Suprapubic skin (tissue), 4 donors: ENCODE measurements at places on chromosomes 12 and 14.

DNA sequence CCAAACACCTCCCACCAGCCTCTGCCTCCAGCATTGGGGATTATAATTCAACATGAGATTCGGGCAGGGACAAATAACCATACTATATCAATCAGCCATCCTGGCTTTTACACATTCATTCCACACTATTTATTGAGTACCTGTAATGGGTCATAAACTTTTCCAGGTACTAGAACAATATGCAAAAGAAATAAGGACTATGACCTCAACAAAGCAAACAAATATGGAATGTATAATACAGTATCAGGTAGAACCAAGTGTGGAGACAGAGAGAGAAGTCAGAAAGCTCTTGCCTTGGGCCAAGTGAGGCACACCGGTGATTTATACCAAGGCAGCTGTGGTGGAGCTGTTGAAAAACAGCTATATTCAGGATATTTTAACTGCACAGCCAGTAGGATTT, 116.3 kb downstream of the TSPAN8 start:
- H3K27ac ChIP-seq = no peak overlapping the region
- no peaks in the 10 kb centered on the region for H3K36me3 ChIP-seq
- H3K27me3 ChIP-seq = no peaks in the 10 kb centered on the region
- H3K4me3 ChIP-seq = no peak overlapping the region
- DNase-seq = no peak

DNA sequence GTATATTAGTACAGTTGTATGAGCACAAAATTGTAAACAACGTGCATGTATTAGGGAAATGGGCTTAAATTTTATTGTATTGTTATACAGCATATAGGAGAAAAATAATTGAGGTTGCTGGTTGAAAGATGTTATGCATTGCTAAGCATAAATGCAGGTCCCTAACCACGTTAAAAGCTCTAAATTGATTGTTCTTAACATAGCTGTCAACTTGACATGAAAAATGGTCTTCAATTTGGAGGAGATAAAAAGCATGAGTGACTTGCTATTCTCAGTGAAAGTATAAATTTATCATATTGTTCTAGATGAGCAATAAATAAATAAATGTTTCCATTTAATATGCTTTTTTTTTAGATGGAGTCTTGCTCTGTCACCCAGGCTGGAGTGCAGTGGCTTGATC, 506.6 kb upstream of the ATXN7L3B start:
- H3K4me1 ChIP-seq = no peaks in the 10 kb centered on the region
- no peak for DNase-seq
- no peak overlapping the region for H3K4me3 ChIP-seq
- no peak overlapping the region for H3K27ac ChIP-seq
- no peaks in the 10 kb centered on the region for H3K36me3 ChIP-seq

GRCh38 chr14:66284346-66284745, 201.8 kb upstream of the CCDC196 start:
- no peaks in the 10 kb centered on the region for H3K36me3 ChIP-seq
- no peaks in the 10 kb centered on the region for H3K4me1 ChIP-seq
- H3K27me3 ChIP-seq = no peaks in the 10 kb centered on the region
- H3K27ac ChIP-seq = no peak overlapping the region
- H3K4me3 ChIP-seq = no peak overlapping the region

DNA sequence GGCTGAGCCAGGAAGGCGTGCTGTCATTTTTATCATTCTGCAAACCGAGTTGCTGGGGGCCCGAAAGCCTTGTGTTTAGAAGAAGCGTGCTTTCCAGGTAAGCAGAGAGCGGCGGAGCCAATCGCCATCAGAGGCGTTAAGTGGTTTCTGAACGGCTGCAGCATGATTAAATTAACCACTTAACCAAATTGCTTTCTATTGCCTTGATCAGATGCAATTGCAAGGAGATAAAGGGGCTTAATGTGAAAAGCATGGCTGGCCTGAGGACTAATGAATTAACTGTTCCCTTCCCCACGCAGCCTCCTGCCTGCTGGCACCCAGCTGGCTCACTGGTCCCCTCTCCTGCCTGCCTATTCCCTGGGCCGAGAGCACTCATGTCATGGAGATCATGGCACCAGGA, 36.6 kb upstream of the CHGA start:
- H3K27me3 ChIP-seq = peaks cover 18% of the 10 kb centered on the region
- H3K4me1 ChIP-seq = no peaks in the 10 kb centered on the region
- H3K36me3 ChIP-seq = no peaks in the 10 kb centered on the region
- no peak overlapping the region for H3K4me3 ChIP-seq

DNA sequence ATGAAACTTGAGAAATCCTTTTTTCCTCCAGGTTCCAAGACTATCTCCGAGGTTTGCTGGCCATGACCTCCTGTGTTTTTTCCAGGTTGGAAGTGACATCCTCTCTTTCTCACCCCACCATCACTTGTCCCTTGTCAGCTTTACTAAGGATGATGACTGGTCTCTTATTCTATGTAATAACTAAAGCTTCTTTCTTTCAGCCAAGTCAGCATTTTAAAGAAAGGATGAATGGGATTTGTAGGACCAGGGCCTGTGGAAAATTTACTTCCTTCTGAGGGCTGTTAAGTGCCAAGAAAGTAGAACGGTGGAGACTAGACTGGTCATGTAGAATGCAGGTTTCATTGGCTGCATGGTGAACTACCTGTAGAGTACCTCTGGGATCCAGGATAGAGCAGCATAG, 73.6 kb downstream of the FIGNL2 start:
- no peak for DNase-seq
- H3K27me3 ChIP-seq = no peaks in the 10 kb centered on the region
- no peak overlapping the region for H3K27ac ChIP-seq
- no peaks in the 10 kb centered on the region for H3K36me3 ChIP-seq
- H3K4me1 ChIP-seq = no peaks in the 10 kb centered on the region

DNA sequence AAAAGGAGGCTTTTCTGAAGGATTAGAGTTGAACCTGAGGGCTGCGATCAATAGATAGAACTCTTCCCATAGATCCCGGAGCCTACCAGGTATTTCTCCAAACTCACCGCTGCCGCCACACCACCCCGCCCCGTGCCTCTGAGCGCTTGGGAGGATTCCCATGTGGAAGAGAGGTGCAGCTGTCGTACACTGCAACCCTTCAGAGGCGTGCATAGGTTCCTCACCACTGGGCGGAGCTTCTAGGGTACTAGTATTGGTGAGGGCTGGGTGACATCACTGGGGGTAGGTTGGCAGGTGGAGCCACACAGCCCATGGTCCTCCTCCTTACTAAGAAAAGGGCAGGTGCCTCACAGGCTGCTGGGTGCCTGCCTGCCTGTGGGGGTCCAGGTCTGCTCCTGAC, 127.0 kb downstream of the TSPAN9 start:
- DNase-seq = no peak
- peaks cover 3% of the 10 kb centered on the region for H3K27me3 ChIP-seq
- no peak overlapping the region for H3K4me3 ChIP-seq
- peaks cover 58% of the 10 kb centered on the region for H3K4me1 ChIP-seq
- H3K36me3 ChIP-seq = peaks cover 4% of the 10 kb centered on the region

GRCh38 chr14:74949191-74949601, 6.2 kb downstream of the PGF start:
- H3K4me3 ChIP-seq = no peak overlapping the region
- H3K27ac ChIP-seq = no peak overlapping the region
- peaks cover 5% of the 10 kb centered on the region for H3K36me3 ChIP-seq
- DNase-seq = no peak

DNA sequence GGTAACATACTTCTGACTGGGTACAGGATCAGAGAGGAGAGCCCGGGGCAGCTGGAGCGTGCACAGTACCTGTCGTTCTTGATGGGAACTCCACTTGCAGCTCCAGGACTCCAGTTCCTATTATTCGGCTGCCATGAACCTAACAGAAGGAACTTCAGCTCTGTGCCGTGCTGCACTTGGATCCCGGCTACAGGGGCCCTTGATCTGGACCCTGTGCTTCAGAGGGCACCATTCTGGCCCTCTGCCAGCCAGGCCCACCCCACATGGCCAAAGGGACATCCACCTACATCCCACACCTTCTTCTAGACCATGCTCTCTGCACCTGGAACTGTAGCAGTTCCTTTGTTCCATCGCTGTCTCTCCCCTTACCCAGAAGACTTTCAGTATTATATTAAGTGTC, 58.2 kb downstream of the PAX9 start:
- no peaks in the 10 kb centered on the region for H3K27me3 ChIP-seq
- no peaks in the 10 kb centered on the region for H3K4me1 ChIP-seq
- H3K27ac ChIP-seq = no peak overlapping the region
- no peak overlapping the region for H3K4me3 ChIP-seq
- no peaks in the 10 kb centered on the region for H3K36me3 ChIP-seq
- no peak for DNase-seq

DNA sequence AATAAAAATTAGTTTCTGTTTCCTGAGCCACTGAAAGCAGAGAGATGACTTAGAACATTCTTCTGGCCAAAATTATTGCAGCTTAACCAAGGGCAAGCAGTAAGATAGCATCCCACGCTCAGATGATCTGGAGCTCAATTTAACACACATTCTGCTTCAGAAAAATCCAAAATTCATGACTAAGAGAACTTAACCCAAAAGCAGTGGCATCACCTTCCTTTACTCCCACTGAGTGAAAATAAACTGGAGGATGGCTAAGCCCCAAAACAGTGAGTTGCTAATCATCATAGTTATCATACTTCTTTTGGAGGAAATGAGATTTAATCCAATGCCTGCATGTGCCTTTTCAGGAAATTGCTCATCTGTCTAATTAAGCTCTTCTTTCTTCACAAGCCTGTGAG, 195.4 kb downstream of the DUSP6 start:
- H3K4me3 ChIP-seq = no peak overlapping the region
- H3K27ac ChIP-seq = no peak overlapping the region

DNA sequence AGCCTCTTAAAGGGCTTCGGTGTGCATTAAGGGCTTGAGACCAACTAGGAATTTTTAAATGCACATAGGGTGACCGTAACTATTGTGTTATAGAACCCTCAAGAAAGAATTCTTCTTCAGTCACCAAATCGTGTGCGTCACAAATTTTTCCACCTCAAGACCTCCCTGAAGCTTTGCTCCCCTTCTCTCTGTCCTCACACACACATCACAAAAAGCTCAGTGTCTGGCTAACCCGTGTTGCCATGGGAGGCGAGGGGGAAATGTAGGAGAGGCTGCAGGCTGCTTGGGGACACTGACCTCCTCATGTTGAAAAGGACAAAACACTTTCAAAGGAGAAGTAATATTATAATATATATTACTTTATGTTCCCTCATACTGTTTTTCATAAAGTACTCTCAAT, 10.6 kb downstream of the SSPN start:
- no peak overlapping the region for H3K27ac ChIP-seq
- H3K4me3 ChIP-seq = no peak overlapping the region
- H3K27me3 ChIP-seq = no peaks in the 10 kb centered on the region
- DNase-seq = no peak
- no peaks in the 10 kb centered on the region for H3K4me1 ChIP-seq
- no peaks in the 10 kb centered on the region for H3K36me3 ChIP-seq

GRCh38 chr12:131210506-131211339, 257.0 kb downstream of the ADGRD1 start:
- no peaks in the 10 kb centered on the region for H3K4me1 ChIP-seq
- H3K4me3 ChIP-seq = no peak overlapping the region
- no peak for DNase-seq
- no peaks in the 10 kb centered on the region for H3K36me3 ChIP-seq
- H3K27ac ChIP-seq = no peak overlapping the region
- peaks cover 4% of the 10 kb centered on the region for H3K27me3 ChIP-seq

GRCh38 chr12:52212701-52213563, 20.1 kb upstream of the KRT7 start:
- no peaks in the 10 kb centered on the region for H3K27me3 ChIP-seq
- no peak for DNase-seq
- no peak overlapping the region for H3K27ac ChIP-seq
- H3K4me3 ChIP-seq = no peak overlapping the region
- H3K36me3 ChIP-seq = no peaks in the 10 kb centered on the region

GRCh38 chr12:57272337-57273151, 21.6 kb upstream of the STAC3 start:
- DNase-seq = no peak
- no peak overlapping the region for H3K4me3 ChIP-seq
- no peaks in the 10 kb centered on the region for H3K27me3 ChIP-seq
- peaks cover 84% of the 10 kb centered on the region for H3K36me3 ChIP-seq
- no peaks in the 10 kb centered on the region for H3K4me1 ChIP-seq
- H3K27ac ChIP-seq = no peak overlapping the region

DNA sequence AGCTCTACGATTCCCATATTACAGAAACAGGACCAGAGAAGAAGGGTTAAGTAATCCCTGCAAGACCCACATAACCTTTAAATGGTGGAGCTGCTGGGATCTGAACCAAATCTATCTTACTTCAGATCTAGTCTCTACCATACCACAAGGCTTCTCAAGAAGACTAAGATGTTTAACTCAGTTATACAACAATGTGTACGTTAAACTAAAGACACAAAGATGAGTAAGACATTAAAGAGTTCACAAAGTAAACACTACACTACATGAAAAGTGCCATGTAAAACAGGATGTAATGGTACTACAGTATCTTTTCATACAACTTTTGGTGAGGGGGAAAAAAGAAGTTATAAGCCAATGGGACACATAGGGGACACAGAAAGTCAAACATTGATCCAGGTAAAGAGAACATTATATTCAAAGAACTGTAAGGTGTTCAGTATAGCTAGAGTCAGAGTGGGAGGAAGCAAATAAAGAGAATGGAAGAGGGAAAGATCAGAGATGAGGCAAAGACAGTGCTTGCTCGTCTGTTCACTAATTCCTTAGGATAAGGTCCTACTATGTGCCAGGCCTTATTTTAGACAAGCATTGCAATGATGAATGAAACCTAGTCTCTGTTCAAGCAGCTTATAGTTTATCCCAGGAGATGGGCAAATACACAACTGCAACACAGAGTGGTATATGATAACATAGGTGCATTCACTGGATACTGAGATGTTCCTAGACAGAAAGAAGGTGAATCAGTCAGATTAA, 7.7 kb downstream of the TMED10 start:
- H3K27me3 ChIP-seq = no peaks in the 10 kb centered on the region
- no peak overlapping the region for H3K27ac ChIP-seq
- H3K36me3 ChIP-seq = no peaks in the 10 kb centered on the region
- no peak for DNase-seq
- no peak overlapping the region for H3K4me3 ChIP-seq
- peaks cover 60% of the 10 kb centered on the region for H3K4me1 ChIP-seq

DNA sequence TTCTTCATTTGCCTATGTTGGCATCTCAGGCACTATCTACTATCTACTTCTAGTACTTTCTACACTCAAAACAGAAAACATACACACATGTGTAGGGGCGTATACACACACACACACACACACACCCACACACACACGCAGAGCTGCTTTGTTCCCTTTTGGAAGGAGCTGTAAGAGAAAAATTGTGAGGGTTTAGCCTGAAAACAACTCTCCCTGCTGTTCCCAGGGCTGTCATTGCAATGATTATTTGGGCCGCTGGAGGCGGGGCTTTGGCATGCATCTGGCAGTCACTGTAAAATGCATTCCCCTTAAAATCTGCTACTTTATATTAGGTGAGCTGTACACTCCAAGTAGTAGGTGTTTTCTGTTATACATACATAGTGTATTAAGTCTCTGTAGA, 29.1 kb upstream of the SLC38A2 start:
- DNase-seq = no peak
- no peaks in the 10 kb centered on the region for H3K36me3 ChIP-seq
- peak overlapping the region; percentile 39 for H3K27ac ChIP-seq
- H3K4me3 ChIP-seq = no peak overlapping the region
